ENCODE measurements at places on chromosomes 1 and 21.

- DNase-seq, result no peak
Measured at GRCh38 chr21:21712748-21713520, 714.7 kb downstream of the NCAM2 start.

GRCh38 chr1:230578616-230579015 is 63.7 kb upstream of the COG2 start:
- DNase-seq, result no peak

- DNase-seq, result no peak
Measured at GRCh38 chr1:110039641-110040040, 5.2 kb downstream of the STRIP1 start.

DNA sequence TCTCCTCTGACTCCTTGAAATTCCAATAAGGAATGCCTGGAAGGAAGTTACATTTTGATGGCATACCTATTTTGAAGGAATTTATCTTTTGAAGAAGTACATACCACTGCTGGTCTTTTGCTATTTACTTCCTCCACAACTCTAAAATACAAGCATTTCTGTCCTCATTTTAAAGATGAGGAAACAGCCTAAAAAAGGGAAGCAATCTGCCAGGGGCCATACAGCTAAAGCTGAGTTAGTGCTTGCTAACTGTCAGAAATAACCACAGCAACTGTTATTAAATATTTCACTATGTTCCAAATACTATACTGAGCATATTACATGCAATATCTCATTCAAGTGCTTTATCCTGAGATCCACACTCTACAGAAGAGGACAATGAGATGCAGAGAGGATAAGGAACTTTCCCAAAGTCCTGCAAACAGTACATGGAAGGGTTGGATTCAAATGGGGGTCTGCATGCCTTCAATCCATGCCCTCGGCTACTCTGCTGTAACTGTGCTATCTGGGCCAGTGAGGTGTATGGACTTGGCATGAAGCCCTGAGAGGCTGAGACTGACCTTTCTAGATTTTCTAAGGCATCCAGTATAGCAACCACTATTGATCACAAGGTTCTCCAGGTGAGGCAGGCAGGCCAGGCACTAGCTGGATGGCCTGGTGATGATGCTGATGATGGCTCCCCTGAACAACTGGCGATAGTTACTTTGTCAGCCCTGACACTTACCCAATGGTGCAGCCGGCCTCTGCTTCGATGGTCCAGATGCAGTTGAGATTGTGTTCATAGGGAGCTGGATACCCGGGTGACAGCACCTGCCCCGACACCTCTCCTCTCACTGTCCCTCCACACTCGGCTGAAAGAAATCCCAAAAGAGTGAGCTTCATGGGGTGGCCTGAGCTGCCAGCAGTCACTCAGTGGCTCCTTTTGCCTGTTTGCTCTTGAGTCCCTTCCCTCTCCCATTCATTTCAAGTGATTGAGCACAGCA is 171.4 kb upstream of the HMGB4 start:
- DNase-seq, result no peak

DNA sequence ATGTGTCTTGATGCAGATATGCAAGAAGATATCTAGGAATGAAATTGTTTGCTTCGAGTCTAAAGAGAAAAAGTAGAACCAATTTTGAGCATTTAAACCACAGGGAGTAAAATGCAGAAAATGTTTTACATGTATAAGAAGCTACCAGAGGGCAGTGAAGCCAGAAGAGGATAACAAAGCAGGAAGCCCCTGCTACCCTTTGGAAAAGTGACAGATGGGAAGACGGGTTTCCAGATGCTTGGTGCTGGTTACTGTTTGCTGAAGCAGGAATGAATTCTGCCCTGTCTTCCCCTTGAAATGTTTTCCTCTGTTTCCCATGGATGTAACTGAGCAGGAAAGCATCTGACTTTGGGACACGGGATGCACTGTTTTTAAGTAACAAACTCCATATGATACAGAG is 822.2 kb downstream of the MRPL39 start:
- no peak for DNase-seq

DNA sequence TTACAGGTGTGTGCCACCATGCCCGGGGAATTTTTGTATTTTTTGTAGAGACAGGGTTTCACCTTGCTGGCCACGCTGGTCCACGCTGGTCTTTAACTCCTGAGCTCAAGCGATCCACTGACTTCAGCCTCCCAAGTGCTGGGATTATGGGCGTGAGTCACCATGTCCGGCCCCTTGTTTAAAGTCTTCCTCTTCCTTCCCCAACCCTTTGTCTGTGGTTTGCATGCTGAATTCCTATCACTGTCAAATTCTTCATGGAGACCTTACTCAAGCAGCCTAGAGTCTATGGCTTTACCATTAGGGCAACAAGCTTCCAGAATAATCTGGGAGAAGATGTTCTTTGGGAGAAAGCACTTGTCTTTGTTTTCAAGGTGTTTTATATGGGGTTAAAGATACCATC is 34.7 kb downstream of the B3GALT5 start:
- DNase-seq, result no peak

GRCh38 chr1:210144736-210145135 is 87.9 kb upstream of the SERTAD4 start:
- no peak for DNase-seq

DNA sequence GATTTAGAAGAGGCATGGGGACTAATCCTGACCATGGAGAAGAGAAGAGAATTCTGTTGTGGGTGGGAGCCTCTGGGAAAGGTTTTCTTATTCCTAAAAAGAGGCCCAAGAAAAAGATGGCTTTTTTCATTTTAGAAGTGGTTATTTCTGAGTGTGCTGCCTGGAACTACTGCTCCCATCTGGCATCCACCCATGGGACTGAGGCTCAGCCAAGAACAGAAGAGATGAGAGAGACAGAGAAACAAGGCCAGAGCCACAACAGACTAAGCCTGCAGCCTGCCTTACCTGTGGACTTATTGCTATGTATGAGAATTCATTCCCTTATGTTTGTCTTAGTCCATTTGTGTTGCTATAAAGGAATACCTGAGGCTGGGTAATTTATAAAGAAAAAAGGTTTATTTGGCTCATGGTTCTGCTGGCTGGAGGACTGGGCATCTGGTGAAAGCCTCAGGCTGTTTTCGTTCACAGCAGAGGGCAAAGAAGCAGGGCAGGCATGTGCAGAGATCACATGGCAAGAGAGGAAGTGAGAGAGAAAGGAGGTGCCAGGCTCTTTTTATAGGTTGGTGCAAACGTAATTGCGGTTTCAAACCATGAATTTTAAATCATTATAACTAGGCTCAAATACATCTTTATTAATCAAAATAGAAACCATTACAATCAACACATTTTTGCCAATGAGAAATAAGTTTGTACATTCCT is 57.5 kb upstream of the PRDM2 start:
- DNase-seq, result no peak

DNA sequence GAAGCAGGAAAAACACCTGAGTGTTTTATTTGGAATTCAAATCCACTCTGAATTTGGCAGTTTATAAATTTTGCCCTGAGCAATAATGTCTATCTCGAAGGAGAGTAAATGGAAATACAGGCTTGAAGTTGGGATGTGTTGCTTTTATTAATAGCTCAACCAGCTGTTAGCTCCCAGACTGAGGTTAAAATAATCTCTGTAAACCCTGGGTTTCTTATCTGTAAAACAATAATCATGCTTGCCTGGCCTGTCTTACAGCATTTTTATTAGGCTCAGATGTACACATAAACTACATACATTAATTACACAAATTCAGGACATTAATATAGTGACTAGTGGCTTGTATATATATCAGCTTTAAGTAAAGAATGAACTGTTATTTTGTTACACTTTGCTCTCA is 148.5 kb downstream of the GALNT2 start:
- DNase-seq, result no peak

GRCh38 chr21:37139154-37139553 is 66.1 kb downstream of the TTC3 start:
- no peak for DNase-seq

GRCh38 chr1:13783551-13783950 is 83.6 kb downstream of the PRDM2 start:
- DNase-seq, result no peak

DNA sequence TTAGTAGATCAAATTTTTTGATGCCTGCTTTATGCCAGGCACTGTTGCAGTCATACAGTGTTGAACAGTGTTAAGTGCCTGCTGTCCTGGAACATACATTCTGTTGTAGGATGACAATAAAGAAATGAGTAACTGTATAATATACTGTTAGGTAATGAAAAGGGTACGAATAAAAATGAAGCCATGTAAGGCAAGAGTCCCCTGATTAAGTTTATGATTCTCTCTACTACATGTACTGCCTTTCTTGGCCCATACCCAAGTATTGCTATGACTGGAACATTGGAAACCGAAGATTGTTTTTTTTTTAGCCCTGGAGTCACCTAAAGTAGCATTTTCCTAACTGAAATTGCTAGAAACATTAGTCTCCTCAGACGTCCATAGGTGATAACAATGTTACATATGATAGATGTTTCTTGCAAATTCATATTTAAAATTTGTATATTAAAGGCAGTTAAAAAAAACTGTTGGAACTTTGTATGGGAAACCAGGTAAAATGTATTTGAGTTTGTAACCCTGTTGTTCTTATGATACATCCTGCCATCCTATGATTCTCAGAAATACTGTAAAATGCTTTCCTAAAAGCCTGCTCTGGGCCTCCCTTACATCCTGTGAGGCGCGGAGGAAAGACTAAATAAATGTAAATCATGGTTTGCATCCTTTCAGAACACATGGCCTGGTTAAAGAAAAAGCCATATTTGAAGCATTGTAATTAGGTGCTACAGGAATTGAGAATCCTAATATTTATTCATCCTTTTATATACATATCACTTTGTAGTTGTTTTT is 5.8 kb downstream of the ATP5PB start:
- DNase-seq, result no peak

DNA sequence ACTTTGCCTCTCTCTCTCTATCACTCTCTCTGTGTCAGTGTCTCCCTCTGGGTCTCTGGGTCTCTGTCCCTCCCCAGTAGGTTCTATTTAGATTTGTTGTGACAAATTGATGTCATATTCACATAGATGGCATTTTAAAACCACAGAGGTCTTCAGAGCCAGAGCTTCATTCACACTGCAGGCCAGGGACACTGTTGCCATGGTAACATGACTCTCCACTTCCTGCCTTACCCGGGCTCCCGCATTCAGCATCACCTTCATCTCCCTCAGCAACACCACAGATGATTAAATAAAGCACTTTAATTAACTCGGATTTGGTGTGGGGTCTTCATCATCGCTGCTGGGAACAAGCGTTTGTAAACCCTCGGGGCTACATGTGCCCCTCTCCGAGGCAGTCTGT is 132.6 kb downstream of the ETS2 start:
- DNase-seq, result no peak
